ENCODE measurements at places on chromosomes 7 and 10.

DNA sequence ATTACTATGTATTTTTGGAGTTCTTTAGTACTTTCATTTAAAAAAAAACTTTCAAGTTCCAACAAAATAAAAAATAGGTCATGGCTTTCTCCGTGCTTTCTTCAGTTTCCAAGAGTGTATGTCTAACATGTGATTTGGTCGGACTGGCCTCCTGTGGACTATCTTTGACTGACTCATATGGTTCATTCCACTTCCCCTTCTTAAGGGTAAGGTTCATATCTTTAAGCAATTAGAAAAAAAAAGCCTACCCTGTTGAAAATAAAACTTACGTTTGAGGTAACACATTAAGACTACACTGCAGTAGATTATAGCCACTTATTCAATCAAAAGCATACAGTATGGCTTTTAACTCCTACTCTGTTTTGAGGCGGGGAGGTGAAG, 112.8 kb upstream of the AHR start:
- DNase-seq = no peak

DNA sequence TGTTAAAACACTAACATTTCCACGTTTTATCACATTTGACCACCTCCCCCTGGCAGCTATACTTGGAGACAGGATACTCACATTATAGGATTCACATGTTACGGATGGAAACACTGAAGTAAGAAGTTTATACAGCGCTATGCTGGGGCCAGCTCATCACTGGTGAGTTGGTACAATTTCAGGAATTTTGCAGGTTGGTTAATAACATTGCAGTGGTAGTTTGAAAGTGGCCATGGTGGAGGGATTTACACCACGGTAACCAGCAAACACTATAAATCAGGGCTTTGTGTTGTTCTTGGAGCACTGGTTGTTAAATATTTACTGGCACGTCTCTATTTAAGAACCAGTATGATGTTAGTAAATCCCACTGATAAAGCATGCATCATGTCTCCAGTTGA, 174.0 kb downstream of the GFRA1 start:
- no peak for DNase-seq

GRCh38 chr10:103145860-103146466, 47.1 kb downstream of the NT5C2 start:
- DNase-seq = peak; percentile 75

DNA sequence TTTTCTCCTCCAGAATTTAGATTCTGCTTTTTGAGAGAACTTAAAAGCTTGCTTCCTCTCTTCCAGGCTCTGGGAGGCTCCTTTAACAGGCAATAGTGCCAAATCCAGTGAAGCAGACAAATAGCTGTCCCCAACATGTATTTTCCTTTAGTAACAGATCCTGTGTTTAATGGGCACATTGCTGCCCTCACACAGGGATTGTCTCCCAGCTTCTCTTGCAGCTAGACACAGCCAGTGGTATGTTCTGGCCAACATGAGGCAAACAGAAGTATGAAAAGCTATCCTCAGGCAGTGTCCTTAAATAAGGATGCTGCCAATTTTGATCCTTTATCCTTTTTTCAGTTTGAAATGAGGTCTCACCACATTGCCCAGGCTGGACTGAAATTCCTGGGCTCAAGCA, 38.2 kb downstream of the MALSU1 start:
- no peak for DNase-seq

DNA sequence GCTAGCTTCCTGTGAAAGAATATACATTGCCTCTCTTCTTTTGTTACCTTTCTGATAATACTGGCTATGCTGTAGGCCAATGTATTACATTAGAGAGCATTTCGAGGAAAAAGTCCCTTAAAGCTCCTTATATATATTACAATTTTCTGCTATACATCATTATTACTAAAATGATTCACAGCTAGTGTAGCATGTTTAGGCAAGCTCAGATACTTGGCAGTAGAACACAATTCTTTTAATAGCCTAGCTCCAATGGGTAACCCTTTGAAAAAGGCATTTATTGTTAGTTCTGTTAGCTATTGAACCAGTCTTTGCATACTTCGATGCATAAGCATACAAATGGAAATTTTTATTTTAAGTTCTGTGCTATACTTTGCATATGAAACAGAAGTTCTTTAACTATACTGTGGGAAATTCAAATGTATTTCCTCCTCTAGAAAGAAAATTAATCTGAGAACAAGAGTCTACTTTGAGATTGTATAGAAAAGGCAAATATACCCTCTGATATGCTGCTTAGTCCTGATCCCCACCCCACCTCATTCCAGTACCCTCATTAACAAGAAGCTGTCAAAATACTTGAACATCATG, 55.6 kb upstream of the SKAP2 start:
- DNase-seq = no peak

GRCh38 chr7:103857435-103857834, 132.0 kb downstream of the RELN start:
- DNase-seq = no peak

DNA sequence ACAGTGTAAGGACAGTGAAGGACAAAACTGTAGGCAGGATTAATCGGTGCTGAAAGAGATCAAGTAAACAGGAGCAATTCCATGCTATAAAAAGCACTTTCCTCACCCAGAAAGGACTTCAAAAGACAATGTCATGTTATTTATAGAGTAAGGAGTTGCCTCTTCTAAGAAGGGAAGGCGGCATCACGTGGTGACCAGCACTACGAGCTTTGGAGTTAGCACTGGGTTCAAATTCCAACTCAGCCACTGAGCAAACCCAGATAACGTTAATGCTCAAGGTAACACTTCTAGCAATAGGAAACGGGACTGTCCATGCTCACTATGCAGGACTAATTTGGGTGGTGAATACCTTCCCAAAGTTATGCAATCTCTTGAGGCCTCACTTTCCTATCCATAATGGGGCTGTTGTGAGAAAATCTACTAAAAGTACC, 715 bp upstream of the PANK1 start:
- peak; percentile 81 for DNase-seq

DNA sequence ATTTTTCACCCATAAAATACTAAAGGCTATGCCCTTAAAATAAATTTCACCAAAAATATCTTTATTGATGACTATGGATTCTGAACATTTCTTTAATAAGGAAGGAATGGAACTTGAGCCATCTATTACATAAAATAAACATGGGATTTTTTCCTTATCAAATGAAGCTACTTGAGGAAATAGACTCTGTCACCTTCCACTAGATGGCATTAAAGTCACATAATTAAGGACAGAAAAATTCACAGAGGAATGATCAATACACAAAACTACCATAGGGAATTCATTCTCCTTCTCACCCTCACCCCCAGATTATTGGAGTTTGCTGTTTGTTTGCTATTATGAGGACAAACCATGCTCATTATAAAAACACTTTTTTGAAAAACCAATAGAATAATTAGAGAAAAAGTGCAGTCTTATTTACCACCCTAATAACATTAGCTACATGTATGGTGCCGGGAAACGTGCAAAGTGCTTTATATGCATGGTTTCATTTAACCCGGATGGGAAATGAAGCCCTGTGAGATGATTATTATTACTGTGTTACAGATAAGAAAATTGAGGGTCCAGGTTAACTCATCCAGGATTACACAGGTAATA, 21.1 kb upstream of the FOXI2 start:
- DNase-seq = no peak

Measured in colonic mucosa (tissue), 4 donors.